ENCODE measurements at places on chromosomes 16 and 17.

GRCh38 chr16:3413730-3414379, 12.8 kb downstream of the ZNF174 start:
- DNase-seq, result no peak

GRCh38 chr16:67399218-67399733, 6.0 kb upstream of the TPPP3 start:
- DNase-seq, result no peak

GRCh38 chr17:79116575-79117368, 42.1 kb downstream of the ENGASE start:
- no peak for DNase-seq

DNA sequence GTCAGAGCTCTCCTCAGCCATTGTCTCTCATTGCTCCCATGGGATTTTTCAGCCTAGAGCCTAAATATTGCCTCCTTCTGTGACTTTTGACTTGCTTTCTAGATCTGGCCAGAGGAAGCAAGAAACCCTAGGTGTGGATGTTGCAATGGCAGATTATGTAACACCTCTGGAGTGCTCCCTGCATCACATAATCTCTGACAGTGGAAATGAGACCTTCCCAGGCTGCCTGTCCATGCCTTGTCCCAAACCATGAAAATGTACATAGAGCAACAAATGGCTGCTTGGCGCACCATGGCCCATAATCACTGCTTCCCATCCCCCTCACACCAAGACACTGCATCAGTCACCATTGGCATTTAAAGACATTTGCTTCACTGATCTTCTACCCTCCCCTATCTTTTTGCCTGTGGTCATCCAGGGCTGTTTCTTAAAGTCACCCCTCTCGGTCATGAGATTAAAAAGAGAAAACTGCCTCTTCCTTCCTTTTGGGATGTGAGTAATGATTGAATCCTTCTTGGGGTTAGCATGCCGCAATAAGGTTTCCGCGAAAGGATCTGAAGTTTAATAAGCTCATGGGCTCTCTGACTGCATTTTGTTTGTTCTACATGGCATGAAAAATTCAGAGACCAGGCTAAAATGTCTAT, 34.2 kb upstream of the CCL2 start:
- DNase-seq, result no peak

DNA sequence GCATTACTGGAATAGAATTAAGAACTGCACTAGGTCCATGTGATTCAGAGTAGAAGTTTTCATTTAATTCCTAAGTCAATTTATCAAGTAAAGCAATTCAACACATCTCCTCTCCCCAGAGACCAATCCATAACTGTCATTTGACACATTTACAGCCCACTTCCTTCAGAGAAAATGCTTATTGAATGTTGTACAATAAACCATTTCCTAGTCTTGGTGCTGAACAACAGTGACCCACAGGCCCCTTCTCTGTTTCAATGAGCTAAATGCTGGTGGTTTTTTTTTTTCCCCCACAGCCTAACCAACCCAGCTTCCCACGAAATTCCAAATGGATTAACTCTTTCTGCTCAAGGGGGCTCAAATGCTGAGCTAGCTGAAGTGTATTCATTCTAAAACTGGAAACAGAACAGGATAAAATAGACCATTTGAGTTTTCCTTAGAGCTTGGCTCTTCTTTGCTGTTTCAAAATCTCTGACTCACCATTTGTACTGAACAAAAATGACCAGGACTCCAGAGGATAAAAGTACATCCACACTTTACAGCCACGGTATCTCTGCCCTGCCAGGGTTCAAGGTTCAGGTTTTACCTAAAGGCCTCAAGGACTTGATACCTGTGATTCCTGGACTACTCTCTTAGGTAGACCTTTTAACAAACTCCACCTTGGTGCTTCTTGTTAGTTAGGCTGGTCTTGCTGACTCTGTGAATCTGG, 62.3 kb downstream of the TMEM100 start:
- DNase-seq, result no peak

DNA sequence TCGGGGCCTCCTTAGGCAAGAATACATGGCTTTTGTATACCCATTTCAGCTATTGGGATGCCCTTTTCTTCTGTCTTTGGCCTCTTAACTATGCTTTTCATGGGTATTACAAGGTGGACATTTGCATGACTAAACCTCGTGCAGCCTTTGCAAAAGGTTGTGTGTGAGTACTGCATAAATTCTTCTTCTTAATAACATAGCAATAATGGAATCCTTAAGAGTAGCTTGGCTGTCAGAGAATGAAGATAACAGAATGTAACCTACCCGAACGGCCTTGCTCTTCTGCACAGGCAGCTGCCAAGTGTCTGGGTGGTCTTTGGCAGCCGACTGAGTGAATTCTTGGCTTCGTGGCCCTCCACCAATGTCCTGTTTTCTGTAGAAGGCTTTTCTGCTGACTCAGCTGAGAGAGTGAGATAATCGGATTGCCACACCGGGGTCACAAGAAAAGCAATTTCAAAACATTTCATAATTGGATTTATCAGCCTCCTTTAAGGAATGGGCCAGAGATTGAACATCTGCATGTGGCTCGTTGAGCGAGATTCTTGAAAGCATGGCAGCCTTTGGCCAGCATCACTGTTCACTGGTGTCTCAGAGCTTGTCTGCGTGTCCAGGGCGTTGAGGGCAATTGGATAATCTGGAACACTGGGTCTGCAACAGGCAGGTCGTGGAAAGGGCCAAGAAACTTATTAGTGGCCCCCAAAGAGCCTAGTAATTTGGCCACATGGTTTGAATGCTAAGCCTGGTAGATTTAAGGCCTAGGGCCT, 13.4 kb downstream of the IRF8 start:
- no peak for DNase-seq

DNA sequence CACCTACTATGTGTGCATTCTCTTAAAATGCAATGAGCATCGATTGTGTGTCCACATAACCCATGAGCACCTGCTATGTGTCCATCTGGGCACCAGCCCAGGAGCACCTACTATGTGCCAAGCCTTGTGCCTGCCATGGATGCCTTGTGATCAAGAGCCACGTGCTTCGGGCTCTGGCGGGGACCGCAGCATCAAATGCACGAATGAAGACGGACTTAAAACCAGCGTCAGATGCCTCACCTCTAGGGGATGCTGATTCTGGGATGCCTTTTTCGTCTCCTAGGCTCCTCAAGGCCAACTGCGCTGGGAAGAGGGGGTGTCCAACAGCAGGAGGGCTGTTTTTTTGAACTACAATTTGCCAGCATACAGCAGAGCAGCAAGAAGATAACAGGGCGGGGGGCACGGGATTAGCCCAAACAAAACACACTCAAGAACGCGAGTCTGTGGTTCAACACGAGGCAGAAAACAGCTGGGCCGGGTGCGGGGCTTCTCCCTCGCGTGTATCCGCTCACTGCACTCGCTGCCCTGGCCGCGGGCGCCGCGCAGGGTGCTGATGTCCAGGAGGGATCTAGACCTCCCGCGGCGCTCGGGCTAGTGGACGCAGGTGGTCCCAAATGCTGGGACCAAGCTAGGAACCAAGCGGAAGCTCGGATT, 1.2 kb upstream of the GLIS2 start:
- DNase-seq, result no peak

DNA sequence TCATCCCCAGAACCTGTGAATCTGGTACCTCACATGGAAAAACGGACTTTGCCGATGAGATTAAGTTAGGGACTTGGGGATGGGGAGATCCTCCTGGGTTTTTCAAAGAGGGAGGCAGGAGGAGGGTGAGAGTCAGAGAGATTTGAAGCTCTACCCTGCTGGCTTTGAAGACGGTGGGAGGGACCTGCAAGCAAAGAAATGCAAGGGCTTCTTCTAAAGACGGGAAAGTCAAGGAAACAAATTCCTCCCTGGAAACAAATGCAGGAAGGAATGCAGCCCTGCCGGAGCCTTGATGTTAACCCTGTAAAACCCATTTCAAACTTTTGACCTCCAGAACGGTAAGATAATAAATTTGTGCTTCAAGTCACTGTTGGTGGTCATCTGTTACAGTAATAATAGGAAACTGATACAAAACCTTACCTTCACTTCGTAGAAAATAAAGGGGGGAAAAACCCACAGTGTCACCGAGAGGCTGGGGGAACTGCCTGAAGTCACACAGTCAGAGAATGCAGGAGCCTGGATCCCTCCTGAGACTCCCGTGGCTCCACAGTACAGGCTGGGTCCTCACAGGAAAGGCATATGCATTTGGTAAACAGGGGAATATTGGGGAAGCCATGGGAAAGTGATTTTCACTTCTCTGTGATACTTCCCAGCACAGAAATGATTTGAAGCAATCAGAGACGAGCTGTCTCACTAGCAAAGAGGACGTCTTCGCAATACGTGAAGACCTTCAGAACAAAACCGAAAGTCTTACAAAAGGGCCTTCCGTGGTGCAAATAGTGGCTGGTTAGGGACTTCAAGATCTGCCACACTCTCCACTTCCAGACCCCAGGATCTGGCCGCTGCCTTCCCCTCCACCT, 58.9 kb upstream of the CLEC3A start:
- DNase-seq, result no peak

GRCh38 chr16:70529051-70529777, 5.6 kb downstream of the SF3B3 start:
- DNase-seq, result no peak

DNA sequence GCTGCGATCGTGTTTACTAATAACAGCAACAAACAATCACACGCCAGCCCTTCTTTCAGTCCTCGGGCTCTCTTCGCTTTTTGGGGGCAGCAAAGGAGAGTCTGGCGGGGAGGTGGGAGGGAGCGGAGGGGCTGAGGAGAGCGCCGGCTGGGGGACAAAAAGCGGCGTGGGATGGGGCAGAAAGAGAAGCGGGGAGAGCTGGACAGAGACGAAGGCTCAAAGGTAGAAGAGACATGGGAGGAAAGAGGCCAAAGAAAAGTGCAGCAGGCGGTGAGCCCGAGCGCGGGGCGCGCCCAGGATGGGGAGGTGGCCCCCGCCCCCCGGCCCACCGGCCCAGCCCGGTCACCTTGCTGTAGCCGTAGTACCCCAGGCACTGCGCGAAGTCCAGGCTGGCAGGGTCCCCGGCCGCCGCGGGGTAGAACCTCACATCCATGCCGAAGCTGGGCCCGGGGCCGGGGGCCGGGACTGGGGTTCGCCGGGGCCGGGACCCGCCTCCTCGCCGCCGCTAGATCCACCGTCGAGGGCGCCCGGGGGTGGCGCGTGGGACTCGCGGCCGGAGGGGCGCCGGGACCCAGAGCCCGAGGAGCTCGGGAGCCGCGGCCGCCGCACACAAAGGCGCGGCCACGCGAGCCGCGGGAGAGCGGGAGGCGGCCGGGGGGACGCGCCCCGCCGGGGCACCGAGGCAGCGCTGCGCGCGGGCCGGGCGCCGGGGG, 496 bp downstream of the TOX3 start:
- DNase-seq, result no peak

GRCh38 chr17:43917348-43918025, 10.2 kb upstream of the MPP2 start:
- DNase-seq, result no peak

- DNase-seq, result no peak
These were observed 5.6 kb downstream of the DECR2 start for GRCh38 chr16:407253-407652.
